ENCODE measurements at places on chromosomes 5 and 9.

DNA sequence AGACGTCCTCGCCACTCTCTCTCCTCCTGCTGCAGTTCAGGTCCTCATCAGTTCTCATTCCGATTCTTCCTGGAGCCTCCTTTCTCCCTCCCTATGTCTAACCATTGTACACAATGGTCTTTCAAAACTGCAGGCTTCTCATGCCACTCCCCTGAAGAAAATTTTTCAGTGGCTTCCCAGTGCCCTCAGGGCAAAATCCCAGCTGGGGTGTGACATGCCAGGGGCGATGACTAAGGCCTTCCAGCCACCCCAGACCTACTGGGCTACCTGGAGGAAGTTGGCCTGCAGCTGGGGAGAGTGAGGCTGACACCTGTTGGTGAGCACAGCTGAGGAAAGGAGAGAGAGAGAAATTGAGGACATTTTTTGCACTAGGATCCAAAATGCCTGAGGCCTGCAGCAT is 65.2 kb downstream of the SREK1 start:
- no peak for DNase-seq

DNA sequence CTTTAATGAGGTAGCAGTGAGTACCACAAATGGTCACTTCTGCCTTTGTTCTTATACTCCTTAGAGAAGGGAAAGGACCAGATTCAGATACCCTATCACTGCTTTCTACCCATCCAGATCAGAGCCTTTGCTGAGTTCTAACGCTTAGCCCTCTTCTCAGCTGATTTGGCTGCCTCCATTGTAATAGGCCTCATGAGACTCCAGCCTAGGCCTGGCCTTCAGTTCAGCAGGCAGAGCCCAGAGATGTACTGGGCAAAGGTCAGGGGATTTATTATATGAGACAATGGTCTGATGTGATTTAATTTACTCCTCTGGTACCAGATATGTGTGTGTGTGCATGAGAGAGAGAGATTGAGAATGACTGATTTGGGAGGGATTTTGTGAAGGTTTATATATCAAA is 124.7 kb downstream of the GHR start:
- DNase-seq: no peak

- DNase-seq: no peak
Measured at GRCh38 chr9:113956901-113957300, 80.8 kb downstream of the ZNF618 start.

DNA sequence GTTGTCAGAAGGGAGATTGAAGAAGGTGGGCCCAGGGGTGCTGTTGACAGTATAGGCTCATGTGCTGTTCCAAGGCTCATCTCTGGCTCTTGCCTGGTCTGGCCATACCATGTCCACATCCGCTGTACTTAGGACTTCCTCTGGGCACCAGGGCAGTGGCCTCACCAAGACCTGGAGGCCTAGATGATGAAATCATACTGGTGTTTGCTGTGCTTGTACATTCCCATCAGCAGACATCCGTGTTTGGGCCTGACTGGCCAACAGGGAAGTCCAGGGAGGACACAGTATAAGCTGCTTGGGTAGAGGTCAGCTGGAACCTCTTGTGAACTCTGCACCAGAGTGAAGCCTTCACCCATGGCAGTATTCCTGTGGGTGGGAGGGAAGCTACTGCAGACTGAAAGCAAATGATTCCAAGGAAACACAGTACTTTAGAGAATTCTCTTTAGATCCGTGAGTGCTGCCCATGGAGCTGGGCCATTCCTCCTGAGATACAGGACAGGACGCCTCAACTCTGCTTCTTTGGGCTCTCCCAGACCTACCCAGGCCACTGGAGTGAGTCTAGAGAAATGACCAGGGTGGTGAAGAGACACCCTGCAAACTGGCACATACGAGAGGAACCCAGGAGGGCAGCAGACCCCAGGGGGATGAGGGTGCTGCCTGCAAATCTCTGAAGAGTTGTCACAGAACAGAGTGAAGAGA is 22.5 kb downstream of the POLR1E start:
- DNase-seq: no peak

- DNase-seq: no peak
Measured at GRCh38 chr5:130710596-130710995, 454.5 kb downstream of the HINT1 start.

- no peak for DNase-seq
Measured at GRCh38 chr9:32926911-32927310, 74.5 kb downstream of the APTX start.

DNA sequence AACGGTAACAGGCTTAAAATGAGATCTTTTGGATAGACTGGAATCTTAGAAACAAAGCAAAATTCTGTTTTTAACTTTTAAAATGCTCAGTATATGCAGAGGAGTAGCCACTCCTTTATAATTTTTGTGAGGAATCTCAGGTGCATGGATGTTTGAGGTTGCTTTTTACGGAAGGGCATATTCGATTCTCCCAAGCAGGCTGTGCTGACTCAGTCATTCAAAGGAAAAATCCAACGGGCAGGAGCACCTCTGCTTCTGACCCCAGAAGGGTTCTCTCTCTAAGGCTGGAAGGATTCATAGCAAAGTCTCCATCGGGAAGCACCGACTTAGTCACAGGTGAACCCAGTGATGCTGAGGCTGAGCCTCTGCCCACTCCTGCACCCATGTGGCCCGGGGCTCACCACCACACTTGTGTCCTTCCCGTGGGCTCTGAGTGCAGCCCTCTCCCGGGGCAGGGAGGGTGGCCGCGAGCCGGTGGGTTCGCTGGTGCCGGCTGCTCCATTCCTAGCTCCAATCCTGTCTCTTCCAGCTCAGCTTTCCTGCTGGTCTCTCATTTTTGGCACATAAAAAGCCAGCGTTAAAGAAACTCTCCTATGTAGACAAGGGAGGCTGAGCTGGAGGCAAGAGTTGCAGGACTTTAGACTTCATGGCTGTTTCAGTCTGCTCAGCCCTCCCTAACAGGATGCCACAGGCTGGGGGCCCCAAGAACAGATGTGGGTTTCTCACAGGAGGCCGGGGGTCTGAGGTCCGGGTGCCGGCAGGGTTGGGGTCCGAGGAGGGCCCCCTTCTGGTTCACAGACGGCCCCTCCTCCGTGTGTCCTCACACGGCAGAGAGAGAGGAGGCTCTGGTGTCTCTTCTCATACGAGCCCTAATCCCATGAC is 135.6 kb upstream of the LPCAT1 start:
- no peak for DNase-seq

GRCh38 chr5:96569770-96570169 is 92.4 kb upstream of the CAST start:
- DNase-seq: no peak

GRCh38 chr5:73382401-73382740 is 66.2 kb downstream of the FOXD1 start:
- DNase-seq: no peak

DNA sequence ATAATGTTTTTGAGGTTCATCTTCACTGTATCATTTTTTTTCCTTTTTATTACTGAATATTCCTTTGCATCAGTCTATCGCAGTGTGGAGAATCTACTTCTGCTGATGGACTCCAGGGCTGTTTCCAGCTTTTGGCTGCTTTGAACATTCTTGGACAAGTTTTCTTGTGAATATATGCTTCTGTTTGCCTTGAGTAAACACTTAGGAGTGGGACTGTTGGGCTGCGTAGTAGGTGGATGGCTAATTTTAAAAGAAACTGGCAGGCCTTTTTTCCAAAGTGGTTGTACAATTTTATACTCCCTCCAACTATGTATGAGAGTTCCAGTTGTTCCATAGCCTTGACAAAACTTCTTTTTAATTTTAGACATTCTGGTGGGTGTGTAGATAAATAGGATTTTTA is 102.4 kb downstream of the WDR41 start:
- DNase-seq: no peak

GRCh38 chr5:106290841-106291240 is 1379.9 kb downstream of the EFNA5 start:
- DNase-seq: no peak

DNA sequence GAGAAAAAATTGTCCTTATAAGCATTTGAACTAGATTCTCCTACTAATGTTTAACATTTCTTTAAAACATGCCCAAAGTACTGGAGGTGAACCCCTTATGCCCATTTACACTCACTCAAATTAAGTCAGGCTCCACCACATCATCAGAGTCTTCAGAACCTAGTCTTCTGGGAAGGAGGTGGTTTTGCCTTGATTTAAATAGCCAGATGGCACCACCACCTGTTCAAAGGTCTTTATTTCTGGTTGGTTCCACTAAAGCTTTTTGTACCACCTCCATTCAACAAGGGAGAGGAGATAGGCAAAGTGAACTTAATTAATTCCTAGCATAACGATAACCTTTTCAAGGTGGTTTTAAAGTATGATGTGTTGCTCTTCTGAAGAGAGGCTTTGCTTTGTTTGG is 189.5 kb downstream of the SLF1 start:
- no peak for DNase-seq

DNA sequence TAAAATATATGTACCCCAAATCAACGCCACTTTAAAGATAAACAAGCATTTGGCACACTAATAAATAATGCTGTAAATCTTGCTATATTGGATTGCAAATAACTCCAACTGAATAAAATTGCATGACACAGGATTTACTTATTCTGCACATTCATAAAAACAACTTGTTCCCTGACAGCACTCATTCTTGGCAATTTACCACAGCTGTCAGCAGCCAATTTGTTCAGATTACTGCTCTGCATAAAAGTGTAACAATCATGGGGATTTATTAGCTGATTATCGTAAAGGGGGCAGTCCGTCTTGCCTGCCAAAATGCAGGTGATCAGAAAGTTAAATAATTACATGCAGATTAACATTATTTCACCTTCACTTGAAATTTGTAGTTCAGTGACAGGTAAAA is 285.3 kb downstream of the SLF1 start:
- no peak for DNase-seq

- peak; percentile 29 for DNase-seq
Measured at GRCh38 chr9:2602704-2603116, 18.9 kb upstream of the VLDLR start.

DNA sequence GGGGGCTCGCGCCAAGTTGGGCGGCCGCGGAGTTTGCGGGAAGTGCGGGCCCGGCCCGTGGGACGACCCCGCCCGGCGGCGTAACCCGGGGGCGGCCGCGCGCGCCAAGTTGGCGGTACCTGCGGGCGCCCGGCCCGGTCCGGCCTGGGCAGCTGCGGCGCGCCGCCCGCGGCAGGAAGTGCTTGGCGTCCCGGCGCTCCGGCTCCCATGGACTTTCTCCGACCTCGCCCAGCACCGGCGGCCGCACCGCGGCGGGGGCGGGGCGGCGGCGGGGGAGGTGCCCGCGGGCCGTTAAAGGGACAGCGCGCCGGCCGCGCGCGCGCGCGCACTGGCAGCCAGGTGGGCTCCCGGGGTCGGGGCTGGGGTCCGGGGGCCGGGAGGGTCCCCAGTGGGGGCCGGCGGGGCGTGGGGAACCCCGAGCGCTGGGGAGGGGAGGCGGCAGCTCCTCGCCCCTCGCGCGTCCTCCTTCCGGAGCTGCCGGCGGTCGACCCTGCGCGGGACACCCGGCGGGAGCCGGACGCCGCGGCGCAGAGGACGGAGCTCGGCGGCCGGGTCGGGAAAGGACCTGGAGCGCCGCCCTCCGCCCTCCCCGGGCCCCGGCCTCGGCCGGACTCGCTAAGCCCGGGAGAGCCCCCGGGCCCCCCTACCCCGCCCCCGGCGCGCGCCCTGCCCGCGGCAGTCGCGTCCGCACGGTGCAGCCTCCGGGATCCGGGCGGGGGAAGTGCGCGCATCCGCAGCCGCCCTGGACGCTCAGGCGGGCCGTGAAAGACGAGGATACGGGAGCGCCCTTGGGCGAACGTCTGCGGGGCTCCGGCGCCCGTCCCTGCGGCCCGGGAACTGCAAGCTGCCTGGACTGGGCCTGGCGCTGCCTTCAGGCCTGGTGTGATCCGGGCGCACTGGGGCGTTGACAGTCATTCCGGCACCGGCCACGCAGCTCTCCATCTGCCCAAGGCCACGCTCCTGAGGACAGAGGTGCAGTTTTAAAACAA is at the start of gene NACC2:
NACC2 (minus strand) TSS at position 220 of the 989 bp plus-strand sequence. CDS start 44,768 bp downstream, outside the sequence.
- DNase-seq: peak; percentile 75

DNA sequence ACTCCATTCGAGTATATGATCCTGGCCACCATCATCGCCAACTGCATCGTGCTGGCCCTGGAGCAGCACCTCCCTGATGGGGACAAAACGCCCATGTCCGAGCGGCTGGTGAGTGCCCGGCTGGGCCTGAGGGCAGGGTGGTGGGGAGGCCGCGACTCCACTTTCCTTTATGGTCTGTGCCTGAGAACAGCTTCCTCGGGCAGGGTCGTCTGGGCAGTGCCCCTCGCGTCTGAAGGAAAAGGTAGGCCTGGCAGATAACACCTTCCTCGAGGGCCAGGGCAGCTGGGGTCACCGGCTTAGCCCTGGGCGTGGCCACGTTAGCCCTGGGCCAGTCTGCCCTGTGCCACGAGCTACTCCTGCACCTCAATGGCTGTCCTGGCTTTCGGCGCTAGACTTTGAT is 1.5 kb downstream of the CACNA1B start:
- DNase-seq: no peak

GRCh38 chr5:181127907-181128626 is 2.9 kb downstream of the OR2V1 start:
- DNase-seq: no peak

- no peak for DNase-seq
Measured at GRCh38 chr5:74404574-74405508, 235.7 kb downstream of the ENC1 start.

GRCh38 chr9:72997387-72997995 is 44.6 kb upstream of the ALDH1A1 start:
- peak; percentile 87 for DNase-seq

- DNase-seq: no peak
Measured at GRCh38 chr5:6384856-6385255, 6.5 kb upstream of the MED10 start.

DNA sequence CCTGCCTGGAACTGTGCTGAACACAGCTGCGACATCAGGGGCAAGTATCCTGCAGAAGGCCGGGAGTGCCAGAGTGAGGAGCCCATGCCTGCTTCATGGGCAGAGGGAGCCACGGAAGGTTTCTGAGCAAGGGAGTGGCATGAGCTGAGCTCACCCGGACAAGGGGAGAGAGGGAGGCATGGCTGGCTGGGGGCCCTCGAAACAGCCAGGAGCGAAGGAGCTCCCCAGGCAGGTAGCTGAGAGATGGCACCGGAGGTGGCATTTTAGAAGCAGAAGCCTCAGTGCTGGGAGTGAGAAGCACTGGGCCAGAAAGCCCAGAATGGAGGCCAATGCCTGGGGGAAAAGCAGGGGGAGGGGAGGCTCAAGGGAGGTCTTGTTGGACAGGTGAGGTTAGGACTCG is 56.9 kb upstream of the SARDH start:
- no peak for DNase-seq

GRCh38 chr5:140563596-140563995 is 802 bp downstream of the APBB3 start:
- no peak for DNase-seq

DNA sequence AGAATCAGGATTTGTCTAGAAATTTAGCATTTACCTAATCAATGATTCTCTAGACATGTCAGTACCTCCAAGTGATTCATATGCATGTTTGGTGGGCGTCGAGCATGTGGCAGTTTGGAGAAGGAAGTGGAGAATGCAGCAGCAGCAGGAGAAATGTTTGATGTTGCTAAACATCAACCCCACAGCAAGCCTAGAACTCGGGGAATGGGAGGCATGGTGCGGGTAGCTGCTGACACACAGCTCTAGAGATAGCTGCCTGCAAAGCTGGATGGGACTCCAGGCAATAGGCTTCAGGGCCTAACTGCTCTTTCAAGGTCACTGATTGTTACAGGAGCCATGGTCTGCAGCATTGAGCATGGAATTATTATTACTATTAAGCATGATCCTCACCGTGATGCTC is 137.3 kb downstream of the DOCK8 start:
- DNase-seq: no peak
